Activated CD8-positive, alpha-beta T cell treated with anti-CD3 and anti-CD28 coated beads, Interleukin-2, amount 10 ng/mL, durations not matched to agents 7 days and 5 days (primary cell): ENCODE measurements at places on chromosomes 11 and 22. TPM values are rescaled to one million over a fixed set of nuclear protein-coding genes. Genes with fewer than 3 reads are reported as not detected.

Gene C22orf31
- not detected for total RNA-seq

Gene GGT1
- 20.0 TPM for total RNA-seq

Gene SAA4
- total RNA-seq: not detected

Gene GAS2
- 0.89 TPM for total RNA-seq

Gene NFAM1
- total RNA-seq: not detected

Gene LRRC10B
- not detected for total RNA-seq

Gene EXPH5
- 1.9 TPM for total RNA-seq

Gene MS4A4E
- not detected for total RNA-seq

Gene PHF21B
- total RNA-seq: 0.68 TPM
